C1 segment of cervical spinal cord (tissue), 14 donors: ENCODE measurements at places on chromosomes 12 and 14.

- no peak for DNase-seq
Observed at GRCh38 chr12:96046543-96047228, 11.3 kb upstream of the LTA4H start.

- no peak for DNase-seq
Observed at GRCh38 chr14:94181835-94182234, 7.7 kb downstream of the PPP4R4 start.

DNA sequence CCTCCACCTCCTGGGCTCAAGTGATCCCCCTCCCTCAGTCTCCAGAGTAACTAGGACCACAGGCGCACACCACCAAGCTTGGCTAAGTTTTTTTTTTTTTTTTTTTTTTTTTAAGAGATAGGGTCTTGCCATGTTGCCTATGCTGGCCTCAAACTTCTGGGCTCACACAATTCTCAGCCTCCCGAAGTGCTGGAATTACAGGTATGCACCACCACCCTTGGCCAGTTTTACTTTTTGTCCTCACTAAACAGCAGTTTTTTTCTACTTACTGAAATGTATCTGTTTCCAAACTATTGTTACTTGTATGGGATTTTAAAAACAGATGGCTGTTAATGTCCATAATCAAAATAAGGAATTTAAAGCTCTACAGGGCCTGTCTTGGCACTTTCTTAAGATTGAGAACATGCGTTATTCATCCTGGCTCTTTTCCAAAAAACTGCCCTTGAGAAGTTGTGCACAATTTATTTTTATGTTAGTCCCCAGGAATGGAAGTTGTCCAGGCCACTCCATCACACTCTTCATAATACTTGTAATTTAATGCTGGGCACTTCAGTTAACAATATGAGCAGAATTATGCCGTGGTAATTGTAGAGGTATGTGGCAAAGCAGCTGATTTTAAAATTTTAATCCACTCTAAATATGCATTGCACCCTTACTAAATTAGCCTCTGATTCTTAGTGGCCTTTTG, 51.9 kb upstream of the REP15 start:
- no peak for DNase-seq

DNA sequence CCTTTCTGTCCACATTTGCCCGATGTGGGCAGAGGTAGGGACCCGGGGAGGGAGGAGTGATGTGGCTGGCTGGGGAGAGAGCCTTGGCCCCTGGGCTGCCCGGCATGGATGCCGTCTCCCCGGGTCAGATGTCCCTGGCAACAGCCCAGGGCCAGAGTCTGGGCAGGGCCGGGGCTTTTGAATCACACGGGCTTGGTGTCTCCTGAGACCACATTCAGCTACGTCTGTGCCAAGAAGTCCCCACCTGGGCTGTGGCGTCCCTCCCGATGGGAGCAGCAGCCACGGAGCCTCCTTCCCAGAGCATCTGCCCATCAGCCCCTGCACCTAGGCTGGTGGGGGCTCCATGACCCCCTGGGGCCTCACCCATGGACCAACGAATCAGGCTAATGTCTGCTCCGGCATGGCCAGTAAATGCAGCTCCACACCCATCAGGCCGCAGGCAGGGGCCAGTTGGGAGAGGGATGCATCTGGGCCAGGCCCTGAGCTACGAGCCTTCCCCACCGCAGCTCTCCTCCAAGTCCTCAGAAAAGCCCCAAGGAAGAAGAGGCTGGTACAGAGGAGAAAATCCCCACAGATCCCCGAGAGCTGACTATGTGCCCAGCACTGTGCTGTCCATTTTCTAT, 109.4 kb downstream of the RFLNA start:
- no peak for DNase-seq

- no peak for DNase-seq
Observed at GRCh38 chr12:25781232-25781631, 177.2 kb upstream of the RASSF8 start.

DNA sequence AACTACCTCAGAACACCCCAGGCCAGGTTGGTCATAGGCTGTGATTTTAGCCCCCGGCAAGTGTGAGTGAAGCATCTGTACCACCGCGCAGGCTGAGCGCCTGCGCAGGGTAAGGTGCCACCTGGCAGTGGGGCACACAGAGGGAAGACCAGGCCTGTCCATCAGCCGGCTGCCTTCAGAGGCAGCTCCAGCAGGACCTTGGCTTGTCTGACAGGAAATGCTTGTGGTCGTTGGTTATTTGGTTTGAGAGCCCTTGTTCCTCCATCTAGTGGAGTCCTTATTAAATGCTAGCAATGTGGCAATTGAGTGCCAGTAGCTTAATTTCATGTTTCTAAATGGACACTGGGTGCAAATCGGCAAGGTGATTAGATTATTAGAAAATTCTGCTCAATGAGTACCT, 27.5 kb downstream of the SLC25A29 start:
- DNase-seq = no peak

GRCh38 chr12:68389305-68389704, 57.1 kb upstream of the MDM1 start:
- no peak for DNase-seq

DNA sequence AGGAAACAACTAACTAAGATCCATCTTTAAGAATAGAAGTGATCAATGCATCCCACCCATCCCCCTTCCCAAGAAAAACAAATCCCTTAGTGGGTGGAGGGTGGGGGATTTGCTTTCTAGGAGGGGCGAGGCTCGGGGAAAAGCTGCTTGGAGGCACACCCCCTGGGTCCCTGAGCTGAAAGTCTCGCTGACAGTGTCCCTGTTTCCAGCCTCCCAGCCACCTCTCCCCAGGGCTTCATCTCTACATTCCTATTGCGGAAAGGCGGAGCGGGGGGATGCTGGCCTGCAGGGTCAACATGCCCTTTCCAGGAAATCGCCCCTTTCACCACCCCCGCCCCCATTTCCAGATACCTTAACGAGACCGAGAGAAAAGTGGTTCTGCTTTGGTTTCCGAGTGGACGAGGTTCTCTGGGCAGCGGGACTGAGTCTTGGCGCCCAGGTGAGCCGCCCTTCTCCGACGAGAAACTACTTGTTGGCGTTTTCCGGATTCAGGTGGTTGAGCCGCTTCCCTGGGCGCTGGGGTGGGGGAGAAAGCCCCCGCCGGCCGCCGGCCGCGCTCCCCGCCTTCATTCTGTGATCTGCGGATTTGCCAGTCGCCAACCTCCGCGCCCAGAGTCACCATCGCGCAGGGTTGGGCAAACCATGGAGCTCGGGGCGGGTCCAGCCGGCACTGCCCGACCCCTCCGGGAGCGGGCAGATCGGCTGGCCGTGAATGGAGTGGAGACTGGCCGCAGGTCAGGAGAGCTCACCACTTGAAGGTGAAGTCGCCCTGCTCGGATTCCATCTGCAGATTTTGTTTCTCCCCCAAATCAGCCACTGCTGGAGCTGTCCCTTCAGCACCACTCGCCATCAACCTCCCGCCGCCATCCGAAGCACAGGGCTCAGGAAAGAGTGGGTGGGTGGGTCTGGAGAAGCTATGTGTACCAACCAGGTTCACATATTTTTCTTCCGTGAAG, 505 bp downstream of the KCNC2 start:
- no peak for DNase-seq

DNA sequence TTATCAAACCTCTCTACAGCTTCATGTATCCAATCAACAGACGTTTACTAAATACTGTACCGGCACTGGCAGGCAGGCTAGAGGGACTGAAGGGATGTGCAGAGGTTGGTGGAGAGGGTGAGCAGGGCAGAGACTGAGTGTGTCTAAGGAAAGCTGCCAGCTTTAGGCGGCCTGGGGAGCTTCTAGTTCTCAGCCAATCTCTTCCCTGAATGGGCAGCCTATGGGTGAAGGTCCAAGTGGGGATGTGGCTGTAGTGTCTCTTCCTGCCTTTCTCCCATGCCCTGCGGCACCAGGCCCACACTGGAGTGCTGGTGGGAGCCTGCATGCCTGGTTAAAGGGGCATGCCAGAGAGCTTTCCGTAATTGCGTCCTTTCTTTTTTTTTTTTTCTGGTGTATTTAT, 239.8 kb downstream of the CACNA1C start:
- DNase-seq = no peak

GRCh38 chr12:74816398-74817175, 279.0 kb downstream of the ATXN7L3B start:
- no peak for DNase-seq

DNA sequence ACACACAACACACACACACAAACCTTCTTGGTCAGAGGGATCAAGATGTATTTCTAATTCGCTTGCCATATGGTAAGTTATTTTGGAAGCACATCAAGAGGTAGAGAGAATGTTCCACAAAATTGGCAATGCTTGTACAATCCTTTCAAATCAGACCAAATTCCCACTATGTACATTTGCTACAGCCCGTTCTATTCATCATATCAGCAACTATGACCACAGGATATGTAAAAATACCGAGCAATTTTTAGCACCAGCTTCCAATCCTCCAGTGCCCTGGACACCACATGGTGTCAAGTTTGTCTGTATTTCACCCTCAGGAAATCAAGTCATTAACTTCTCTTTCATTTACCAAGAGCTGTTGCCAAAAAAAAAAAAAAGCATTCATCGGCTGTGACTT, 21.2 kb downstream of the TBX5 start:
- no peak for DNase-seq

GRCh38 chr12:124745891-124746570, 117.6 kb downstream of the SCARB1 start:
- DNase-seq = peak; percentile 91

- no peak for DNase-seq
Observed at GRCh38 chr12:48716168-48716492, 377 bp downstream of the CCNT1 start.

DNA sequence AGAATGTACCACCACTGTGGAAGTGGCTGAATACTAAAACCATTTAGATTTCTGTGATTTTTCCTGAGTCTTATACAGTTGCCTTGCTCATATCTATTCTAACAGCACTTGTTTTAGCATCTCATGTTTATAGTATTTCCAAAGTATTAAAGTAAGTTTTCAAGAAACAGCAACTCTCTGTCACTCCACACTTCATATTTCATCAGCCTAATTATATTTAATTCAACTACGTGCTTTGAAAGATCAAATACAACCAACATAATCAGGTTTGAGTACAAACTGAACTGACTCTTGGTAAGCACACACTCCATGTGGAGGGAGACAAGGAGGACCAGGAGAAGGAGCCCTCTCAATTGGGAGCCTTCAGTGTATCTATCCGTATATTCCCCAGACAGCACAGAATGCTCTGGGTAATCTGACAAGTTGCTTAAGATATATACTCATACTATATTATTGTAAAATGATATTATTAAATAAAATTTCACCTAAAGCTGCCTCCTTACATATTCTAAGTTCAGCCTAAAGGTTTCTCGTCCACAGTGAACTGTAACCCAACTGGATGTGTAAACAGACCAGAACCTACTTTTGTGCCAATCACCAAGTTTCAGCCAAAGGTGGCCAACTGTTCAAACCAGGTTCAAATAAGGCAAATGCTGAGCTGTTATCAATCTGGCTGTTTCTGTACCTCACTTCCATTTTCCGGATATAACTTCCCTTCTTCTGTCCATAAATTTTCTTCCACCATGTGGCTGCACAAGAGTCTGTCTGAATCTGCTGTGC, 105.0 kb upstream of the RASSF8 start:
- DNase-seq = no peak

DNA sequence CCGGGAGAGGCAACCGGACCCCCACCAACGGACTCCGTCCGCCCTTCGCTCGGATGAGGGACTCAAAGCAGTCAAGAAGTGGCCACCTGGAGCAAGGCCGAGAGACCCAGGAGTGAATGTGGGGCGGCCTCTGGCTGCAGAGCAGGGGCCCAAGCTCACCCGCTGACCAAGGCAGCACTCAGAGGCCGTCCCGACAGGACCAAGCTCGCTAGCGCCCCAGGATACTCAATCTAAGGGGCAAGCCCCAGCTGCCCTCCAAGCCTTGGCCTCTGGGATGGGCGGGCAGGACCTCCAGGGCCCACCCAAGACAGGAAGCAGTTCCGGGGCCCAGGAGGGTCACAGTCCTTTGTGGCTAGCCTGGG, 936 bp downstream of the AKT1 start:
- no peak for DNase-seq

DNA sequence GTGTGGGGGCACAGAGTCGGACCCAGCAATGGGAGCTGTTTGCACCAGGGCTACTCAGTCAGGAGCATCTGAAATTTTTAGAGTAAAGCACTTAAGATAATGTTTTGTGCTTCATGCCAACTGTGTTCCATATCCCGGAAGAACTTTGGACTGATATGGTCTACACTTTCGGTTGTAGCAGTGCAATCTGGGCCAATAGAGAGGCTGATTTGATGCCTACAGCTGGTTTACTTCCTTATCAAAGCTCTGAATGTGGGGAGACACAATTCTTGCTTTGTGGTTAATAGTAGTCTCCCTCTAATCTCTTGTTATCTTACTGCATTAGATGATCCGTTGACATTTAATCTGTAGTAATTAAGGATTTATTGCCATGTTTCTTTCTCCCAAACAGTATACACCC, 7.8 kb upstream of the VDR start:
- no peak for DNase-seq

DNA sequence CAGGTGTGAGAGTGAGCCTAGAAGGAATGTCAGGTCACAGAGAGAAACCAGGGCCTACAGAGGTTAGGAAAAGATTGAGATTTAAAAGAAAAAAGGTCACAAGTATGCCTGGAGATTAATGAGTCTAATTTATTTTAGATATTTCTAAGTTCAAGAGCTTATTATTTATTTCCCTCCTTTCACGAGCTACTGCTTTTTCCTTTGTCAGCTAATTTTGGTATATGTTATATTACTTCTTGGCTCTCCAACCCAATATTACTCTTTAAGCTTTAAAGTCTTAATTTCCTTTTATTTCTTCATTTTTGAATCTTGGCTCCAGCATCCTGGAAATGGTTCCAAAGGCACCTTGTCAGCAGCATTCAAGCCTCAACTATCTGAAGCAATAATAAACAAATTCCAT, 109.5 kb upstream of the MIS18BP1 start:
- DNase-seq = no peak

GRCh38 chr12:83404521-83404920, 717.8 kb downstream of the TMTC2 start:
- no peak for DNase-seq

- DNase-seq = no peak
Observed at GRCh38 chr12:53064613-53065436, 14.4 kb downstream of the SPRYD3 start.

- DNase-seq = no peak
Observed at GRCh38 chr14:86619726-86620125, 1089.8 kb downstream of the FLRT2 start.

DNA sequence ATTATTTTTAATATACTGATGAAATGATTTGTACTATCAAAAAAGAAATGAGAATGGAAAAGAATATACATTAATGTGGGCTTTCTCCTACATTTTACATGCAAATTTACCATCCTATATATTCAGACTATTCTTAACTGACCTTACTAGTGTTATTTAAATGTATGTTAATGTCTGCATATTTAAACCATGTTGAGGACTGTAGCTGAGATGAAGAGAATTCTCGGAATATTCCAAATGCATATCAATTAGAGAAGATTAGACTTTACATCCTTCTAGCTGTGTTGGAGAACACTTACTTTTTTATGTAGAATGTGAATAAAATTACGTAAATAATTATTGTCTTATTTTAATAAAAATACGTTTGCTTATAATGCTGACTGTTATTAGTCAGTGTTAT, 990.1 kb upstream of the LRFN5 start:
- DNase-seq = no peak

GRCh38 chr12:78155546-78155945, 324.9 kb downstream of the NAV3 start:
- no peak for DNase-seq
